RWPE2 (cell line): ENCODE measurements at places on chromosomes 1 and 21.

- no peaks in the 10 kb centered on the region for H3K27me3 ChIP-seq
- H3K27ac ChIP-seq, result no peak overlapping the region
- DNase-seq, result no peak
- no peak overlapping the region for H3K4me3 ChIP-seq
- H3K36me3 ChIP-seq, result no peaks in the 10 kb centered on the region
- H3K4me1 ChIP-seq, result no peaks in the 10 kb centered on the region
These were observed 459.2 kb upstream of the PKN2 start for GRCh38 chr1:88224906-88225305.

- no peak overlapping the region for H3K4me3 ChIP-seq
- DNase-seq, result no peak
- H3K27me3 ChIP-seq, result no peaks in the 10 kb centered on the region
These were observed 67.3 kb upstream of the CNTN2 start for GRCh38 chr1:204975568-204976235.

- H3K4me1 ChIP-seq, result peaks cover 3% of the 10 kb centered on the region
- no peak for DNase-seq
- no peak overlapping the region for H3K4me3 ChIP-seq
- no peaks in the 10 kb centered on the region for H3K27me3 ChIP-seq
- no peak overlapping the region for H3K27ac ChIP-seq
These were observed 122.2 kb downstream of the POU2F1 start for GRCh38 chr1:167342846-167343245.

DNA sequence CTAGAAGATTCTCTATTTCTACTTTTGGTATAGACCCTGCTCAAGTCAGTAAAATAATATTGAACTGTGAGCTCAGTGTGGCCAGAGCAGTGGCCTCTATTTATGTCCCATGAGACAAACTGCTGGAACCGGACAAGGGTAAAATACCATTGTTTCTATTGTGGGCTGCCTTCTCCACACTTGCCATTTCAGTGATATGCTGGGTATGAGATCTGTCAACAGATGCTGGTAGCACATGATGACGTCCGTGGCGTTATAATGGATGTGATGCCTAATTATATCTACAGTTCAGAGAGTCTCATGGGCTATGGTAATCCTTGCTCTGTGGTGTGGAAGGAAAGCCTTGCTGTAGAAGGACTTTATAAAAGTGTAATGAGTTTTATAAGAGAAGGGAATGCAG lies 2.4 kb downstream of the ACTN2 start:
- H3K4me1 ChIP-seq, result no peaks in the 10 kb centered on the region
- DNase-seq, result no peak
- H3K27me3 ChIP-seq, result peaks cover 11% of the 10 kb centered on the region
- no peak overlapping the region for H3K4me3 ChIP-seq
- no peak overlapping the region for H3K27ac ChIP-seq

- no peaks in the 10 kb centered on the region for H3K27me3 ChIP-seq
- no peaks in the 10 kb centered on the region for H3K4me1 ChIP-seq
- DNase-seq, result no peak
- peaks cover 39% of the 10 kb centered on the region for H3K36me3 ChIP-seq
These were observed 150.1 kb downstream of the APP start for GRCh38 chr21:26020510-26020909.

GRCh38 chr1:227558732-227559262 lies 4.6 kb upstream of the ZNF678 start:
- H3K27me3 ChIP-seq, result no peaks in the 10 kb centered on the region
- H3K4me1 ChIP-seq, result no peaks in the 10 kb centered on the region
- no peak overlapping the region for H3K4me3 ChIP-seq
- H3K27ac ChIP-seq, result no peak overlapping the region

DNA sequence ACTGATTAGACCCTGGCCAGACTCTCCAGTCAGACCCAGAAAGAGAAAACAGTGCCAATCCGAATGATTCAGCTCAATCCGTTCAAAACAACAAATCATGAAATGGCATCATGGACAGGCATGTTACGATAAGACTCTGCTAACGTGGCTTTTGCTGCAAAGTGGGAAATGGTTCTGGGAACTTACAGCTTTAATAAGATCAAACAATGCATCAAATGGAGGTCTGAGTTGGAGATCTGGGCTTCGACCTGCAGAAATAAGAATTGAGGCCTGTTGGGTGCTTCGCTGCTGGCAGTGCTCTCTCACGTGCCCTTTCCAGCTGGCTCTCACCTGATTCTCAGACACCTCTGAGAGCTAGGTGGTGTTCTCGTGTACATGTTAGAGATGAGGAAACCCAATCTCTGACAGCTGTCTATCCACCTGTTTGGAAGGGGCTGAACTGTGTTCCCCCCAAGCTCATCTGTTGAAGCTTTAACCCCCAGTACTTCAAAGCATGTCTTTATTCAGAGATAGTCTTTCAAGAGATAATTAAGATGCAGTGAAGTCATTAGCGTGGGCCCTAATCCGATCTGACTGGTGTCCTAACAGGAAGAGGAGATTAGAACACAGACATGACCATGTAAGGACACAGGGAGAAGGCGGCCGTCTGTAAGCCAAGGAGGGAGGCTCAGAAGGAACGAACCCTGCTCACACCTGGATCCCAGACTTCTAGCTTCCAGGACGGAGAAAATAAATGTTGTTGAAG lies 45.5 kb upstream of the ETS2 start:
- H3K27me3 ChIP-seq, result no peaks in the 10 kb centered on the region
- no peak overlapping the region for H3K27ac ChIP-seq
- no peak for DNase-seq
- H3K4me3 ChIP-seq, result no peak overlapping the region
- peaks cover 22% of the 10 kb centered on the region for H3K4me1 ChIP-seq

DNA sequence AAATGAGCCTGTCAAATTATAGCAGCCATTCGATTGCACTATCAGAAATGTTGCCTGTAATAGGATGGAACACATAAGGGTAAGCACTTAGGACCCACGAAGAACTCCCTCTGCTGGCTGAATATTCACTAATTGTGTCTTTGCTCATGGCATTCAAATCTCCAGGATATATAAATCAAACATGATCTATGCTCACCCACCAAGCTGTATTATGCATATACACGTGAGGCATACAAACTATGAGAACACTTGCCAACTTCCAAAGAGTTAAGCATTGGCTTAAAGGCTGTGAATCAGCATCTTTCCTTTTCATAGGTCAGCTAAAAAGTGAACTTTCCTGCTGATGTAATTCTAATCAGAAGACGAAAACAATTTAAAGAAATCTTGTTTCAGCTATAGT lies 34.5 kb downstream of the TMPRSS15 start:
- H3K27me3 ChIP-seq, result peaks cover 6% of the 10 kb centered on the region
- no peak overlapping the region for H3K27ac ChIP-seq
- no peak for DNase-seq
- H3K4me1 ChIP-seq, result no peaks in the 10 kb centered on the region

- H3K27me3 ChIP-seq, result no peaks in the 10 kb centered on the region
- H3K27ac ChIP-seq, result peak overlapping the region; percentile 23
- peaks cover 19% of the 10 kb centered on the region for H3K4me1 ChIP-seq
- H3K4me3 ChIP-seq, result no peak overlapping the region
- H3K36me3 ChIP-seq, result no peaks in the 10 kb centered on the region
- no peak for DNase-seq
These were observed 162.0 kb upstream of the ZP4 start for GRCh38 chr1:238052496-238053266.

- no peak overlapping the region for H3K27ac ChIP-seq
- no peaks in the 10 kb centered on the region for H3K27me3 ChIP-seq
- no peak for DNase-seq
These were observed 12.0 kb downstream of the SETD4 start for GRCh38 chr21:36048357-36048756.

- DNase-seq, result no peak
- no peaks in the 10 kb centered on the region for H3K36me3 ChIP-seq
- H3K27ac ChIP-seq, result no peak overlapping the region
These were observed 257.1 kb upstream of the GREM2 start for GRCh38 chr1:240869071-240869470.

GRCh38 chr1:54927472-54928240 lies 40.7 kb upstream of the DHCR24 start:
- H3K4me3 ChIP-seq, result no peak overlapping the region
- peaks cover 28% of the 10 kb centered on the region for H3K4me1 ChIP-seq
- DNase-seq, result no peak
- H3K27me3 ChIP-seq, result no peaks in the 10 kb centered on the region

- H3K4me3 ChIP-seq, result no peak overlapping the region
- no peak overlapping the region for H3K27ac ChIP-seq
- no peaks in the 10 kb centered on the region for H3K36me3 ChIP-seq
- H3K4me1 ChIP-seq, result no peaks in the 10 kb centered on the region
- H3K27me3 ChIP-seq, result no peaks in the 10 kb centered on the region
These were observed 239.8 kb downstream of the TRABD2B start for GRCh38 chr1:47757226-47757975.

DNA sequence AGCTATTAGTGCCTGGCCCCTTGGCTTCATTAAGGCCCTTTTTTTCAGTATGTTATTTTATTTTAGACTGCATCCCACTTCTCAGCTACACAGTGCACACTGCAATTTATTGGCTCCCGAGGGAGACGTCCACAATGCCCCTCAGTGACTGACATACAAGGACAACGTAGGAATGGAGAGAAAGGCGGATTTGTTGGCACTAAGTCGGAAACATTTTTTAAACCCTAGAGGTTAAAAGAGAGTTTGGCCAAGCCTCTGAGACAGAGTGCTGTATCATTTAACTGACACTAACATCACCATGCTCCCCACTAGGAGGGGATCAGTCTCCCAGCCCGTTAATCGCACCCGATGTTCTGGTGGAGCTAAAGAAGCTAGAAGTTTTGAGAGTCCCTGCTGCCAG lies 45.7 kb upstream of the FOXD3 start:
- H3K27me3 ChIP-seq, result peaks cover 23% of the 10 kb centered on the region
- DNase-seq, result no peak
- H3K4me3 ChIP-seq, result no peak overlapping the region
- no peaks in the 10 kb centered on the region for H3K4me1 ChIP-seq
- H3K27ac ChIP-seq, result no peak overlapping the region
- H3K36me3 ChIP-seq, result no peaks in the 10 kb centered on the region

- H3K27me3 ChIP-seq, result no peaks in the 10 kb centered on the region
- no peak overlapping the region for H3K4me3 ChIP-seq
- peaks cover 14% of the 10 kb centered on the region for H3K4me1 ChIP-seq
- H3K27ac ChIP-seq, result no peak overlapping the region
- DNase-seq, result no peak
- H3K36me3 ChIP-seq, result no peaks in the 10 kb centered on the region
These were observed 126.0 kb downstream of the NR5A2 start for GRCh38 chr1:200153277-200154055.

- H3K27ac ChIP-seq, result peak within 1 kb of the TSS; percentile 31
- DNase-seq, result no peak
- no peaks in the 10 kb centered on the region for H3K4me1 ChIP-seq
- no peaks in the 10 kb centered on the region for H3K27me3 ChIP-seq
- H3K4me3 ChIP-seq, result peak within 1 kb of the TSS; percentile 46
These were observed at the start of gene ITPKB for GRCh38 chr1:226738995-226739695. Gene ITPKB (minus strand): TSS chr1:226739282. CDS start chr1:226737458, 1,824 bp downstream.

- peaks cover 2% of the 10 kb centered on the region for H3K4me1 ChIP-seq
- no peaks in the 10 kb centered on the region for H3K27me3 ChIP-seq
- no peaks in the 10 kb centered on the region for H3K36me3 ChIP-seq
- no peak for DNase-seq
- no peak overlapping the region for H3K4me3 ChIP-seq
These were observed 115.6 kb upstream of the GUCA2B start for GRCh38 chr1:42037586-42037985.

DNA sequence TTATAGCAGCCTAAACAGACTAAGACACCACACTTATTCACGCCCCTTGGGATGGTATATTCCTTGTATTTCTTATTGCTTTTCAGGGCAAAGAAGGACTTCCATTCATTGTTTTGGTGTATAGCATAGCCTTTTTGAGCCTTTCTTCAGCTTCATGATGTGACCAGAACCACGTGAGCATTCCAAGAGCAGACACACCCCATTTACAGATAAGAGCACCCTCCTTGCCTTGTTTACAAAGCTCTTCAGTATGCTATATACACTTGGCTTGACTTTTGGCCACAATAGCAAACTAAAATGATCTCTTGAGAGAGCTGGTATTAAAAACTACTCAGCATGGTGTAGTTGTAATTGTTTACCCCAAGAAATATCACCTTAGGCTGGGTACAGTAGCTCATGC lies 78.7 kb downstream of the PIK3R3 start:
- H3K4me3 ChIP-seq, result no peak overlapping the region
- H3K4me1 ChIP-seq, result no peaks in the 10 kb centered on the region
- DNase-seq, result no peak
- H3K27ac ChIP-seq, result no peak overlapping the region

DNA sequence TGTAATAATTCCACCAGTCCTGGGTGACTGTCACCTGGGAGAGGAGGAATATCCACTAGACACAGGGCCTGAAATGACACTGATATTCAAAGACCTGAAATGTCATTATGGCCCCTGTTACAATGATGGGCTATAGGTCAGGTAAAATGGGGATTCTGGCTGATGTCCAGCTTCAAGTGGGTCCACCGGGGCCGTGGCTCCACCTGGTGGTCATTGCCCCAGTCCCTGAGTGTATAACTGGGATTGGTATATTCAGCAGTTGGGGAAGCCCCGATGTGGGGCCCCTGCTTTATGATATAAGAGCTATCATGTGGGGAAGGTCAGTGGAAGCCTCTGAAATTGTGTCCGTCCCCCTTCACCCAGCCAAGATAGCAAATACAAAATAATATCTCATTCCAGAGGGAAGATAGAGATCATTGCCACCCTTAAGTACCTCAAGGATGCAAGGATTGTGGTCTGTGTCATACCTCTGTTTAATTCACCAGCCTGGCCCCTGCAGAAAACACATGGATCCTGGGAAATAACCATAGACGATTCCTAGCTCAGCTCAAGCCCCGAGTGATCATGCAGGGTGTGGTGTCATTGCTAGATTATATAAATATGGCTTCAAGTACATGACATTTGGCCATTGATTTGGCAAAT lies 19.4 kb downstream of the PLEKHO1 start:
- no peaks in the 10 kb centered on the region for H3K36me3 ChIP-seq
- no peak overlapping the region for H3K27ac ChIP-seq
- no peak for DNase-seq

- H3K27me3 ChIP-seq, result no peaks in the 10 kb centered on the region
- no peak overlapping the region for H3K27ac ChIP-seq
- H3K36me3 ChIP-seq, result no peaks in the 10 kb centered on the region
- H3K4me3 ChIP-seq, result no peak overlapping the region
These were observed 71.8 kb downstream of the CHRM3 start for GRCh38 chr1:239458144-239458500.

DNA sequence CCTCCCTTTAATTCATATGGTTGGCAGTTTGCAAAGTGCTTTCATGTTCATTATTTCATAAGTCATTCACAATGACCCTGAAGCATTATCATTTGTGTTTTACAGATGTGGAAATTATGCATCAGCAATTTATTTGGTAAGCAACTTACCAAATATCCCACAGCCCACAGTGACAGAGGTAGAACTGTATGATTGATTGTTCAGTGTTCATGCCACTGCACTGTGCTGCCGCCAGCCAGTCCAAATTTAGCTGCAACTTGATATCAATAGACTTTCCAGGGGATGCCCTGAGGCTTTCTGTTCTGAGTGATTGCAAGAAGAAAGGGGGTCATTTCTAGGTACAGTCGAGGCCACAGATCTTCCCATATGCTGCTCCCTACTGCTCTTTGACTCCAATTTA lies 380.3 kb downstream of the PLPP3 start:
- no peaks in the 10 kb centered on the region for H3K36me3 ChIP-seq
- DNase-seq, result no peak
- no peaks in the 10 kb centered on the region for H3K27me3 ChIP-seq
